COLO829 (cell line): ENCODE measurements at places on chromosomes 4 and X.

DNA sequence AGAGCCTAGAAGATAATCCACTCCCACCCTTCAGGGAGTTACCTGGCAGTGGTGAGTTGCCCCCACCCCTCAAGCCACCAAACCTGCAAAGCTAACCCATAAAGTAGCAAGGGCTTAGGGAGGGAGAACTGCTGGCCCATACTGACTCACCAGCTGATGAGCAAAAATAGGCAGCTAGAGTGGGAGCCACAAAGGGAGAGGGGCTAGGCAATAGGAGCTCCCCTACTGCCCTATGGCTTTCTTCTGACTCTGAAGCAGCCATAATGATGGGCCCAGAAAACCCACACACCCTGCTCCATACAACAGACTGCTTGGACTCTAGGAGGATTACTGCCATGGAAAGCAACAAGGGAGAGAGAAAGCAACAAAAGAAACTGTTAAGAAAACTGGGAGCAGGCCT lies 8.0 kb downstream of the SNX12 start:
- DNase-seq = no peak

- no peak for DNase-seq
These were observed 320.7 kb upstream of the CLNK start for GRCh38 chr4:11005300-11005699.

DNA sequence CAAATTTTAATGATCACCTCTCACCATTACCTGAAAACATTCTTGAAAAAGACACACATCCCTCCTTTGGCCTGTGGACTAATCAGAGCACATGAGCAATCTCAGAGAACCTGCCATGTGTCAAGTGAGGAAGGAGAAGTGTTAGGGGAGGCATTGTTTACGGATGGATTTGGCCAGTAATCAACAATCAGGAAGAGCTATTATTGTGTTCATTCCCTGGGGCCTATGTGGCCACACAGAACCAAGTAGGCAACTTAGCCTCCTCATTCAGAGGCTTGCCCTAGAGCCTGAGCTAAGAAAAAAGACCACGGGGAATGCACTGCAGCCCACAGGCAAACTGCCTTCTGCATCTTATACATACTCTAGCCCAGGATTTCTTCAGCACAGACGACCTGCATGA lies 40.6 kb upstream of the DOCK11 start:
- DNase-seq = no peak

GRCh38 chrX:19627081-19627480 lies 111.8 kb upstream of the MAP3K15 start:
- DNase-seq = no peak

DNA sequence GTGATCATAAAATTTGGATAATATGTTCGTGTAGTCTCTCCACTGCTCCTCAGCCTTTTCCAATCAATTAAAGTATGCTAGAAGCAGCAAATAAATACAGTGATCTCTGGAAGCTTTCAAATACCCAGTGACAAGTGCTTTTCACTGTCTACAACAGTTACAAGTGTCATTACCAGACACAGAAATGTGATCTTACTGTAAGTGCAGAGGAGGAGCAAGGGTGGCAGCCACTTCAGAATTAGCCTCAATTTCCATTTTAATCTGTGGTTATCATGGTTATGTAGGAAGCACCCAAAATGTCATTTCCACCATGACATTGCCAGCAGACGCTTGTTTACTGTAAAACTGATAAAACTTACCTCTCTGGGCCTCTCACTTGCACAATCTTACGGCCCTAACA lies 133.9 kb upstream of the ADAMTS3 start:
- no peak for DNase-seq

DNA sequence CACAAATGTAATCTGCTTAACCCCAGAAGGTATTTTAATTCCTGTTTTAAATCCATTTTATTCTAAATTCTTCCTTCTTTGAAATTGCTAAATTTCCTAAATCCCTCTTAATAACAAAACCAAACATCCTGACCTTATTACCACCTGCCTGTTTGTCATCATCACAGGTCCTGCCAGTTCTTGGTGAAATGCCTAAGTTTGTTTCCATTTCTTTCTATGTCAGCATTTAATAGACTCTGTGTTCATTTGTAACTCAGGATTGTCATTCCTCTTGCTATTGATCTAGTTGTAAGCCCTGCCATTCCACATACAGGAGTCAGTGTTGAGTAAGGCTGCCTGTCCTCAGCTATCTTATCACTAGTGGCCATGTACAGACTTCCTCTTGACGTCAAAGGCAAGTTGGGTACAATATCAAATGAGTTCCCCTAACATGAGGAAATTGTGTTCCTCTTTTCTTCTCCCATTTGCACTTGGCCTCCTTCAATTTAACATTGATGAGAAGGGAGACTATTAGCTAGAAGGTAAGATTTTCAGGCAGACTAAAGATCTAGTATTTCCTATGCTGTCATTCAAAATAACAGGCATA lies 440.1 kb downstream of the AFF2 start:
- DNase-seq = no peak

DNA sequence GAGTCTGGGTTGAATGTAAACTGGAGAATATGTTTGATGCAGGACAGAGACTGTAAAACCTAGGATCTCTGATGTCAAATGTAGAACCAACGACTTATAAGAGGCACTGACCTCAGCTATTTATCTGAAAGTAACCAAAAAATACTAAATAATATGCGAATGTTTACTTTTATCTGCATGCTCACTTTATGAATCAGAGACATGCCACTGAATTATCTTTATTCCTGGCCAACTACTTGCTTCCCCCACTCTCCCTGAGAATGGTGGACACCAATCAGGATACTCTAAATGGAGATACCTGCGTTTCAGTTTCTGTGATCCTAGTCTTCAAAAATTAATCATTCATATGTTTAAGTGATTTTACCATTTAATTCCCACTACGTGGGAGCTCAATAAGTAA lies 1038.4 kb upstream of the PABPC4L start:
- DNase-seq = no peak

DNA sequence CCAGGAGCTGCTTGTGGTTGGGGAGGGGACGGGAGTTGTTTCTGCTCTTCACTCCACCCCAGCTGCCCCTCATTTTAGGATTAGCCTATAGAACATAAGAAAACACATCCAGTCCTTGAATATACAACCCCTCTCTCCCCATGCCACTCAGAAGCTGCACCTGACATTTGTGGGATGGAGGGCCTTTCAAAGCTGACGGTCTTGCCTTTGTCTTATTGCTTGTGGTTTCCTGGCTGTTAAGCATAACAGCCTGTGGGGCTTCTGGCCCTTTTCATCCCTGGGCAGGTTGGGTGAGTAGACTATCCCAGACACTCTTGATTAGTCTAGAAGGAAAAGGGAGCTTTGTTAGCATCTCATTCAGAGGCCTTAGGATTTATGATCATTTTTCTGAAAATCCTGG lies 407.6 kb upstream of the BOD1L1 start:
- DNase-seq = no peak

DNA sequence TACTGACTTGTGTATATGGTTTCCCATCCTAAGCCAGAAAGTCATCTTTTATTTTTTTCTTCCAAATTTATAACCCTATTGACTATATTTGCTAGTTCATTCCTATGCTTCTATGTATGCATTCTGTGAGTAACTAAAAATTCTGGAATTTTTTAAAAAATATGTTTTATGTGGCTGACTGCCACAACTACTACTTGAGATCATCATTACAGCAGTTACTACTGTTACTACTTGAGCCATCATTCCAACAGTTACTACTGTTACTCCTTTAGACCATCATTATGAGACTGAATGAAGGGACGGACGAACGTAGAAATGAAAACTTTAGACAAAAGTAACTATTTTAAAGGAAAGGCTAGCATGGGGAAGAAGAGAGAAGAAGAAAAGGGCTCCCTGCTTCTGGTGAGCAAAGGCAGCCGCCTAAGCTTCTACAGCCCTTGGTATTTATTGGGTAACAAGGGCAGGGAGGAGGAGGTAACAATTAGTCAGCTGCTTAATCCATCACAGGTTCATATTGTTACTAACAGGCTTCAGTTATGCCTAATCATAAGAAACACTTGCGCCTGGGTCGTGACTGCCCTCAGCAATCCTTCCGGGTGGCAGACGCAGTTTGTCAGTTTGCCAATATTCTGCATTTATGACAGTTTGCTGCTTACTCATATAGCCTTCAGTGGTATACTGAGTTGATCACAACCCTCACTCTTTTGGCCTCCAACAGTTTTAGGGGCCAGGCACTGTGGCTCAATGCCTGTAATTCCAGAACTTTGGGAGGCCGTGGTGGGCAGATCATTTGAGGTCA lies 80.4 kb downstream of the PDLIM5 start:
- DNase-seq = no peak

DNA sequence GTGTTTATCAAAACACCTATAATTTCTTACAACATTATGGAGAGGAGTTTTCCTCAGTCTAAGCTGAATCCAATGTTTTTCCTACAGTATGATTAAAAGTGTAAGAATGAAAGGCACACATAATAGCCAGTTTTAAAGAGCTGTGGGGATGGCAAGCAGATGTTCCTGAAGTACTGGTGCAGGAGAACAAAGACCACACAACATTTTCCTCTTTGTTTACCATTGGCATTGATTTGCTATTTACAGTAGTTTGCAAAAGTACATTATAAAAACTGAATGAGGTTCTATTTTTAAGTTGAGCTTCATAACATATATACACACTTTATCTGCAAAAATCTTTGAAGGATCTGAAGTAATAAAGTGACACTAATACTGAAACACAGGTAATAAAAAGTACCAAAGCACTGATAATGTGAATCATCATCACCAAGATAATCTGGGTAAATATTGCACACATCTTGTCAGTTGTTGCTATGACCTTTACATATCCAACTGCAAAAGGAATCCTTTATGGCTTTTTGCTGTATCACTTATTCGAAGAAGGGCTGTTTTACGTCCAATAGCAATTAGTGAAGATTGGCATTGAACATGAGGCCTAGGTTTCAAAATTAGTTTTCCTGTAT lies 22.5 kb downstream of the TCEAL1 start:
- DNase-seq = no peak

DNA sequence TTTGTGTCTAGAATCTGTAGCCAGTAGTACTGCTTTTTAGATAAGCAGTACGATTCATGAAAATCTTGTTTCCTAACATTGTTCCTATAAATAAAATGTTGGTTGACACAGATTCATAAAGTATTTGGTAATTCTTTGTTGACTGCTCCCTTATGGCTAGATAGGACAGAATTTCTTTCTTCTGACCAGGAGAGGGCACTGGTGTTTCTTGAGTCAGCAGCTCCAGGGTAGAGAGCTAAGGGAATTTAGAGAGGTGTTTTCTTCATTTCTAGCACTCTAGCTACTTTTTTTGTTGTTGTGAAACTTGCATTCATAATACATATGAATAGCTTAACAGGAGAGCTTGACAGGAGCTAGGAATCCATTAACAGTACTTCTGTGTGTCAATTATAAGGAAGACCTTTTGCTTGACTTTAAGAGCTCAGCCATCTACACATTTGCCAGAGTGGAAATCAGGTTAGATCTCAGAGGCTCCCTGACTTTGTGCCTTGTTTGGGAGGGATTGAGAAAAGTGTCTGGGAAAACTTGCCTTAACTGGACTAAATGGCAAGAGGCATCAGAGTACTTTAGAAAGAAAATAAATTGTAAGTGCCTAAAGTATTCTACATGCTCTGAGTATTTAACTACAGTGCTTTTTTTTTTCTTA lies 756.1 kb downstream of the SH3BGRL start:
- peak; percentile 16 for DNase-seq

DNA sequence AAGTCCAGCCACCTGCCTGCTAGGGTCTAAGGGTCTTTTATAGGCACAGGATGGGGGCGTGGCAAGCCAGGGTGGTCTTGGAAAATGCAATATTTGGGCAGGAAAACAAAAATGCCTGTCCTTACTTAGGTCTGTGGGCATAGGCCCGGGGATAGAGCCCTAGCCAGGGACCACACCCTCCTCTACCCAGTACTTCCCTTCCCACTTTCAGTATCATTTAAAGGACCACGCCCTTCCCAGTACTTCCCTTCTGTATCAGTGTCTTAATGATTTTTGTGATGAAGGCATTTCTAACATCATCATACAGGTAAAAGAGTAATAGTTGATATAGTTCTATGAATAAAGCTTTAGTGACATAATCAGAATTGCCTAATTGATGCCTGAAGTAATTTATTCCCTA lies 11.4 kb downstream of the BANK1 start:
- no peak for DNase-seq

- peak; percentile 13 for DNase-seq
These were observed 182.7 kb upstream of the PCDH7 start for GRCh38 chr4:30537456-30537855.

DNA sequence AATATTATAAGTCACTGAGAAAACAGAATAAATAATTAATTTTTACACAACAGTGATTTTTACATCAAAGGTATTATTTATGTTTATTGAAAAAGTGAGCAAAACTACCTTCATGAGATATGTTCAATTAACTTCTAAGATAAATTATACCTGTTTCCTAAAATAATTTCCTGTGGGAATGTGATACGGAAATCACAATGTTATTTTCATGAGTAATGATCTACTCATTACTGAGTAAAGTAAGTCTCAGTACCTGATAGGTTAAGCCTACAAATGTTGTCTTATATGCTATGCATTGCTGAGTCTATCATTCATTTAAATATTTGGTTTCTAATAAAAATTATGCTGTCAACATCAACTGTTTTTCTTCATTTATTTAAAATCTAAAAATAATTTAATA lies 324.0 kb downstream of the STPG2 start:
- DNase-seq = no peak

GRCh38 chrX:130594453-130594916 lies 192.7 kb downstream of the RBMX2 start:
- DNase-seq = peak; percentile 65

- no peak for DNase-seq
These were observed 70.9 kb upstream of the ENPP6 start for GRCh38 chr4:184288451-184289178.

DNA sequence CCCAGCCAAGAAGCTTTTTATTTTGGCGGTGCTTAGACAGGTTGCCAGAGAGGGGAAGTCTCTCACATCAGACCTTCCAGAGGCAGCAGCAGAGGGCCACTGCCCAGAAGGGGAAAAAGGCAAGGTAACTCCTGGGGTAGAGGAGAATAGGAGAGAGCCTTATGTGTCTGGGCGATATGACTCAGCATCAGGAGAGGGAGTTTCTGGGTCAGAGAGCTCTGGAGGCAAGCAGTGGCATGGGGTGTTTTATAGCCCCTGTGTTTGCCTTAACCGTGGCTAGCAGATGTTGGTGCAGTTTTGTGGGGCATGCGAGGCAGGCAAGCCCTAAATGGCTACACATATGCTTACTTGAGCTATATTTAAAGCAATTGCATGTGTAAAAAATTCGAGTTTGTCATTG lies 8.3 kb upstream of the ZXDB start:
- DNase-seq = no peak

- DNase-seq = peak; percentile 22
These were observed 57.2 kb upstream of the MTMR1 start for GRCh38 chrX:150635952-150636351.
